ENCODE measurements at places on chromosomes 2 and 18. TPM values are rescaled to one million over a fixed set of nuclear protein-coding genes. Genes with fewer than 3 reads are reported as not detected.

Gene HOXD3
- total RNA-seq = not detected

Gene DPP10
- total RNA-seq = 0.78 TPM

Gene ERICH2
- total RNA-seq = 1.4 TPM

Gene OSR1
- total RNA-seq = 8.1 TPM

Gene SETBP1
- 1.9 TPM for total RNA-seq

Gene ASPRV1
- total RNA-seq = 0.62 TPM

Gene SERPINB12
- not detected for total RNA-seq

Gene CNGA3
- not detected for total RNA-seq

Gene SLC25A52
- total RNA-seq = not detected

Gene RND3
- total RNA-seq = 38.7 TPM

Data from hair follicular keratinocyte (primary cell).